Spleen (tissue), 13 donors: ENCODE measurements at places on chromosomes 4 and X. TPM values are rescaled to one million over a fixed set of nuclear protein-coding genes. Genes with fewer than 3 reads are reported as not detected.

Gene SPCS3
- total RNA-seq, result 126 TPM

DNA sequence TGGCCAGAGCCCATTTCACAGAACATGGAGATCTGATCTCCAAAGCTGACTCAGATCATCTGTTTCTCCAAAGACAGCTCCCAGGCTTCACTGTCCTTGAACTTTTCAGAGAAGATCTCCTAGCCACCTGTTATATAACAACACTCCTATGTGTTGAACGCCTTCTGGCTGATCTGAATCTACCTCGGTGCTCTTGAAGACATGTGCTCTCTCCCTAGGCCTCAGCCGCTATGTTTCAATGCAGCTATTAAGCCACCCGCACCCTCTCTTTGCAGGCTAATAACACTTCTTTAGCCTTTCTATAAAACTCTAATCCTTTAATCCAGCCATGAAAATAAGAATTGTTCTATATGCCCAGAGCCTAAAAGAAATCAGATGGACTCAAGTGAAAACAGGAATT lies 34.9 kb downstream of the SEL1L3 start:
- no peak for DNase-seq

- DNase-seq, result no peak
These were observed at the start of gene KCNE5 for GRCh38 chrX:109624641-109625616. KCNE5 (minus strand) TSS chrX:109625172; CDS start chrX:109625020, 152 bp downstream.

DNA sequence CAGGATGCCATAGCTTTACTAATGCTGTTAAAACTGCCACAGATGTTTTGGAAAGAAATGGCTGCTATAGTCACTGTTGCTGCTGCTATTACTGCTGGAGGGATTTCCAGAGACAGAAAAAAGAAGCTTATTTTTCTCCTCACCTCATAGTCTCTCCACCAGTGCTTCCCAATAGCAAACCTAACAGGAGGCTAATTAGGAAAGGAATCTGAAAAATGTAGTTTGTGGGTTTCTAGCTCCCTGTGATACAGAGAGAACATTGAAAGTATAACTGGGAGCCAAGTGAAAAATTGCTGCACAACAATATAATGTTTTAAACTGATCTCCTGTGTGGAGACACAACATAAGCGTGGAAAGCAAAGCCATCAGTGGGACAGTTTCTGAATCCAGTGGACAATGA lies 8.6 kb upstream of the TSPAN7 start:
- no peak for DNase-seq

GRCh38 chr4:187666697-187667494 lies 328.7 kb upstream of the ZFP42 start:
- DNase-seq, result no peak

DNA sequence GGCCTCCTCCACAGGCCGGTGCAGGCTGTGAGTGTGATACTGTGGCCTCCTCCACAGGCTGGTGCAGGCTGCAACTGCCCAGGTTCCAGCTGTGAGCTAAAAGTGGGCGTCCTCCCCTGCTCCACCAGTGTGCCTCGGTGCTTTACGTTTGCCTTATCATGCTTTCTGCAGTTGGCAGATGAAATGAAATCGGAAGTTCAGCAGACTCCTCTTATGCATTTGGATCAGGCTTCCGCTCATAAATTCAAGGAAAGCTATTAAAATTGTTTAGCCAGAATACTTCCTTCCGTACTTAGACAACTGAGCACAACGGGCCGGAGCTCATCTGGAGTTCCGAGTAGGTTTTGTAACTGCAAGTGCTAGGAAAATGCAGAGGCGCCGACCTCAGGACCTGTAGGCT lies 12.0 kb downstream of the CYP4V2 start:
- no peak for DNase-seq

DNA sequence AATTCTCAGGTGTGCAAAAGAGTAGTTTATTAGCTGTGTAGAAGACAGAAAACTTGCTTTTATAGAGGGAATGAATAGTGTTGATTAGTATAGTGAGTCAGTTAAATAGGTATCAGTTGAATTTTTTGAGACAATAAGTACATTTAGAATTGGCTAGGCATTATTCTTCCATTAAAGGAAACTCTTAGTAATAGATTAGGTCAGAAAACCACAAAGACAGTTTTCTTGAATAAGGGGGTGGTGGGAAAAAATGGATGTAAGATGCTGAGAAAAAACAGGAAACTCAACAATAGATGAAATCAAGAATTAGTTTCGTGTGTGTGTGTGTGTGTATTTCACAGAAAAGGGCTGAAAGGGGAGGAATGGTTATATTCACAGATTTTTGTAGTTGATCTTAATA lies 16.8 kb downstream of the CD38 start:
- no peak for DNase-seq

DNA sequence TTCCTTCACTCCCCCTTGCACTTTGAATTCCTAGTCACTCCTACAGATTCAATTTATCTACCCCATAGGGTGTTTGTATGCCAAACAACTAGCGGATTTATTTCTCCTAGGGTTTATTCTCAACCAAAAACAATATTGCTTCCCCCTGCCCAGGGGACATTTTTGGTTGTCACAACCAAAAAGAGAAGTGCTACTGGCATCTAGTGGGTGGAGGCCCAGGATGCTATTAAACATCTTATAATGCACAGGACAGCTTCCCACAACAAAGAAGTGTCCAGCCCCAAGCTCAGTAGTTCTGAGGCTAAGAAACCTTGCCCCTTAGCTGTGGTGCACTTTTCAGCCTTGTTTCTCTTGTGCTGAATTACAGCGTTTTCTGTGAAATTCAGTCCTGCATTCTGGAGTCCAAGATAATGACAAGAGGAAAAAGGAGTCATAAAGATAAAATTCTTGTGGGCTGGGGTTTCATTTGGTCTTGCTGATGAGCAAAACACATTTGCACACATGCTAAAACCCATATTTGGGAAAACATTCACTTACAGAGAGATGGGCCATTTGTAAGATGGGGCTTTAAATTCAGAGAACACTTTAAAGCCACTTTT lies 11.2 kb upstream of the SYTL4 start:
- DNase-seq, result no peak

- DNase-seq, result no peak
These were observed 365.1 kb downstream of the MAGEB5 start for GRCh38 chrX:26581091-26581490.

- no peak for DNase-seq
These were observed 210.2 kb downstream of the ANTXR2 start for GRCh38 chr4:79862821-79863220.

Gene ERVMER34-1
- total RNA-seq, result 1.2 TPM

DNA sequence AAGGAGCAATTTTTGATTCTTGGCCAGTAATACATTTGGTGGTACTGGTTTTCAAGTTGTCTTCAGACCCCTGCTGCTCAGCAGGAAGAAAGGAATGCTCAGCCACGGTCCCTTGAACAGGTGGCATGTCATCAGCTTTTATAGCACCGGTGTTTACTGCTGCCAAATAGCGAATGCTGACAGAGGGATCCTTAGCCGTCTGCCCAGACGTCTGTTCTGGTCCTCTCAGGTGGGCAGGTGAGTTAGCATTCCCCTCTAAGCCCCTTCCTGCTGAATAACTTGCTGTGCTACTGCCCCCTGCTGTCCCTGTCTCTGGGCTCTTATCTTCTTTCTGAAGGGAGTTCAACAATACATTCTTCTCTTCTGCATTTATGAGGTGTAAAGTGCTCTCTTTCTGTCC lies 28.4 kb downstream of the BOD1L1 start:
- DNase-seq, result no peak

Gene GLRA2
- total RNA-seq, result not detected
